ENCODE measurements at places on chromosomes 1 and 21.
A peak's percentile ranks its signal among the peaks of the same experiment; 100 is the strongest.

DNA sequence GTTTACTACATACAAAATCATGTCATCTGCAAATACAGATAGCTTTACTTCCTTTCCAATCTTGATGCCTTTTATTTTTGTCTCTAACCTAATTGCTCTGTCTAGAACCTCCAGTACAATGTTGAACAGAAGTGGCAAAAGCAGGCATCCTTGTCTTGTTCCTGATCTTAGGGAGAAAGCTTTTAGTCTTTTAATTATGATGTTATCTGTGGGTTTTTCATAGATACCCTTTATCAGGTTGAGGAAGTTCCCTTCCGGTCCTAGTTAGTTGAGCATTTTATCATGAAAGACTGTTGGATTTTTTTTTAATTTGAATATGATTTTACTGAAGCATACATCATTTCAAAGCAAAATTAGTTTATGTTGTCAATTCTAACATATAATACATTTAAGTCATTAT is 45.7 kb upstream of the DISC1 start:
- DNase-seq: no peak

GRCh38 chr1:162709870-162710269 is 77.6 kb downstream of the DDR2 start:
- no peak for DNase-seq

- no peak for DNase-seq
These were observed 48.6 kb upstream of the GPR52 start for GRCh38 chr1:174399211-174399610.

DNA sequence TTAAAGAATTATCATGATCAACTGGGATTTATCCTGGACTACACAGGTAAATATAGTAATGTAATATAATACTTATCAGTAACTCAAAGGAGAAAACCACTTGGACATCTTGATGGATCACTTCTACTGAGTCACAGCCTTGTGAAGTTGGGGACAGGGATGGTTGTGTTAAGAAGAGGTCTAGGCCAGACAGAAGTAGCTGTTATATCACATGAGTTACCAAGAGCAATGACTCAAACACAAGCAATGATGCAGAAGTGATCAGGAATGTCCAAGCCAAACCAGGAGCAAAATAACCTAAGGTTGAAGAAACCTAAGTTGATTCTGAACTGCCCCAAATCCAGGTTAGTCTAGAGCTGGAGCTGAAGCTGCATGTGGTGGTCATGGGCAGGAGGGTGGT is 424.5 kb upstream of the DAB1 start:
- no peak for DNase-seq

DNA sequence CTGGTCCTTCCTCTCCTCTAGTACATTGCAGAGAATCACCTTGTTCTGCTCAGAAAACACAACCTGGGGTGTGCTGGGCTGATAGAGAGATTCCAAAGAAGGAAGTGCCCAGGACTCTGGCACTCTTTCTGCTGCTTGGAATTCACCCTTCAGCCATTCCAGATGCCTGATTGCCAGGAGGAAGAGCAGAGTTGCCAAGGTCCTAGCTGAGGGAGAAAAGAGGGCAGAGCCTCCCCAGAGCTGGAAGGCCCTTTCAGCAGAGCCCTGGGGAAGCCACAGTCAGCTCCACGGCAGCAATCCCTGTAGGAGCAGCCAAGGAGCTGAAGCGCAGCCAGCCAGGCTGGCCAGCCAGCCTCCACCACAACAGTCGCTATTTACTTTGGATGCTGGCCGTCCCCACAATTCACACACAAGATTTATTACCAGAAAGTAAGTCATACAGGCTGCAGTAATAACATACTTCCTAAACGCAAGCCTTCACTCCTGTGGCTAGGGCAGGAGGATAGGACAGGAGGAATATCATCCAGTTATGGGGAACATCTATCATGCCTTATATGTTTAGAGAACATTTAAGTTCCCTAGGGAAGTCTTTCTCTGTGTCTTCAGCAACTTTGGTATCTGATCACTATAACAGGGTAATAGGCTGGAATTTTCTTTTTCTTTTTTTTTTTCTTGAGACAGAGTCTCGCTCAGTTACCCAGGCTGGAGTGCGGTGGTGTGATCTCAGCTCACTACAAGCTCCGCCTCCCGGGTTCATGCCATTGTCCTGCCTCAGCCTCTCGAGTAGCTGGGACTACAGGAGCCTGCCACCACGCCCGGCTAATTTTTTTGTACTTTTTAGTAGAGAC is 36.6 kb upstream of the SLC44A3 start:
- no peak for DNase-seq

DNA sequence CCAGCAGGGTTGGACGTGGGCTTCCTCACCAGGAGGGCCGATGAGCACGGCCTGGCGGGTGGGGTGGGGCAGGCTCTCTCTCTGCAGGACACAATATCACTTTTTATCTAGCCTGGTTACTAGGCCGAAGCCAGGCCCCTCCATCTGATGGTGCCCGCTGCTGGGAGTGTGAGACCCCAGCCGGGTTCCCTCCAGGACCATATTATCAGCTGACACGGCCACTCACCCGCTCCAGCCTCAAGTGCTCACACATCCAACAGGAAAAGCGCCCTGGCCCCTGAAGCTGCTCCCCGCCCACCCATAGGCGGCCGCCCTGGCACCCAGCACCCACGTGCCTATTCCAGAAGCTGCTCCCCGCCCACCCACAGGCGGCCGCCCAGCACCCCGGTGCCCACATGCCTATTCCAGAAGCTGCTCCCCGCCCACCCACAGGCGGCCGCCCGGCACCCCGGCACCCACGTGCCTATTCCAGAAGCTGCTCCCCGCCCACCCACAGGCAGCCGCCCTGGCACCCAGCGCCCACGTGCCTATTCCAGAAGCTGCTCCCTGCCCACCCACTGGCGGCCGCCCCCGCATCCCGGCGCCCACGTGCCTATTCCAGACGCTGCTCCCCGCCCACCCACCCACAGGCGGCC is 5.0 kb downstream of the SLC19A1 start:
- DNase-seq: no peak

- DNase-seq: no peak
These were observed 59.6 kb downstream of the CC2D1B start for GRCh38 chr1:52306227-52307006.

DNA sequence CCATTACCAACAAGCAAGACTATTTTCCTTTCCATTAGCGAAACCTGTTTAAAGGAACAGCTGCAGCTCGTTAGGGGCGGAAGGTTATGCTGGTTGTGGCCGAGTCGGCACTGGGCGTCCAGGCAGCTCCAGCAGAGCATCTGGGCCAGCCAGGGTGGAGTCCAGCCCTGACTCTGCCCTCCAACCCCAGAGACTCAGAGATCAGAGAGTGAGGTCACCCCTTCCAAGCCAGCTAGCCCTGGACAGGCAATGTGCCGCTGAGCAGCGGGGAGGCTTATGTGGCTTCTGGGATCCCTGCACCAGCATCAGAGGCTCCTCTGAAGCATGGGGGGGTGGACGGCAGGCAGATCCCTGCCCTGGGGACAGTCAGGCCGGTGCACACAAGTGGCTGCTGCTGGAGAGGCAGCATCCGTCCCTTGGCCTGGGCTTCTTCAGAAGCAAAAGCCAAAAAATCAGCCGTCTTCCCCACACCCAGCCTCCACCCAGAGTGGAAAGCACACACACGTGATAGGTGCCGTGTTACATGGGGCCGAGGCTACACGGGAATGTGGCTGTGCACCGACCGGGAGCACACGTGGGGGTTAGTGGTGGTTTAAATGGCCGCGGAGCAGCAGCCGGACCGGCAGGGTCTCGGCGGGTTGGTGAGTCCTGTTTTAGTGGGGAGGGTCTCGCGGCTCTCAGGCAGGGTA is 30.1 kb downstream of the SLC66A1 start:
- DNase-seq: no peak

DNA sequence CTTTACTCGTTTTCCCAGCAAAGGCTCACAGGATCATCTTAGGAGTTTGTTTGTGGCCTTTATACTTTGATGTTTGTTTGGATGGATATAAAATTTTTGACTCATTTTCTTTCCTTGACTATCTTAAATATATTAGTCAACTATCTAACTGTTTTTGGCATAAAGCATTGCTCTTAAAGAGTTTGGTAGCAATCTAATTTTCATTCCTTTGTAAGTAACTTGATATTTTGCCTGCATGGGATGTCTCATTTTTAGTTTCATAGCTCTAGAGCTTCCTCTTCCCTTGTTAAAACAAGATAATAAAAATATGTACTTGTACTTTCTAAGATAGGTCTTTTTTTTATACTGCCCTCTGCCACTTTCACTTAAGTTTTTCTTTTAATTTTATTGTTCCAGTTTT is 161.9 kb downstream of the MAGI3 start:
- DNase-seq: no peak

DNA sequence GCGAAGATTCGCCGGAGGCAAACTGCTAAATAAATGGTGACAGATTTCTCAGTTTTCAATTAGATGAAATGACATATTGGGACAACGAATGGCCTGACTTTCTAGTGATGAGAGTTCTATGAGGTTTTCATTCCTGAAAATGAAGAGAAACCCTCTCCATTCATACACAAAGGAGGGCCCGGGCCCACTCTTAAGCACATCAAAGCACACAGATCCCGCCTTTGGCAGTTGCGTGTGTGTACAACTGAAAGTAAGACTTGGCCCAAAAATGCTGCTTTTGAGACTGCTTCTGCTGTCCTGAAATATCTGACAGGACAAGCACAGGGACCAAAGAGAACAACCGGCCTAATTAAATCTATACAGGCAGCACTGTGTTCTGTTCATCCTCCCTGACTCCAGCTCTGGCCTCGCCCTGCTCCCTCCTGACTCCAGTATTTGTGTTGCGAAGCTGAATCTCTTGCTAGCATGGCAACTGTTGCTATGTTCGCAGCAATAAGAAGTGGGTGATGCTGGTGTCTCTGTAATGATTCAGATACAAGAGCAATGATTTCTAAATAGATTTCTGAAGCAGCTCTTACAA is 7.4 kb downstream of the LRRC53 start:
- DNase-seq: no peak

- no peak for DNase-seq
These were observed 14.7 kb upstream of the SLC19A1 start for GRCh38 chr21:45556645-45557615.

DNA sequence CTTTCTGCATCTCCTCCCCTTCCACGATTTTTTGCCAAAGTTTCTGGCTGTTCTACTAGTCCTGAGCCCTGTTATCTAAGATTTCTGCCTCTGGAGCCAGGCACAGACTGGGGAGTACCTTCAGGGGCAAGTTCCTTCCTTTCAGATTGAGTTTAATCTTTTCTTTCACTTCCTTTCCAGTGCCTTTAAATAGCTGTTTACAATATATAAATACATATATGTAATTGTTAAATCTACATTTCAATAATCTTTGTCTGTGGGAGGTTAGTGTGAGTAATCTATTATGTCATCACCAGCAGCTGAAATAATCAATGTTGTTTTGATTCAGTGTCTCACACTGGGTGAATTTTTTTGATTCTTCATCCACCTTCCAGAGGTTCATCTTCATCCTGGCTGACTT is 31.8 kb downstream of the DIPK1A start:
- DNase-seq: no peak

DNA sequence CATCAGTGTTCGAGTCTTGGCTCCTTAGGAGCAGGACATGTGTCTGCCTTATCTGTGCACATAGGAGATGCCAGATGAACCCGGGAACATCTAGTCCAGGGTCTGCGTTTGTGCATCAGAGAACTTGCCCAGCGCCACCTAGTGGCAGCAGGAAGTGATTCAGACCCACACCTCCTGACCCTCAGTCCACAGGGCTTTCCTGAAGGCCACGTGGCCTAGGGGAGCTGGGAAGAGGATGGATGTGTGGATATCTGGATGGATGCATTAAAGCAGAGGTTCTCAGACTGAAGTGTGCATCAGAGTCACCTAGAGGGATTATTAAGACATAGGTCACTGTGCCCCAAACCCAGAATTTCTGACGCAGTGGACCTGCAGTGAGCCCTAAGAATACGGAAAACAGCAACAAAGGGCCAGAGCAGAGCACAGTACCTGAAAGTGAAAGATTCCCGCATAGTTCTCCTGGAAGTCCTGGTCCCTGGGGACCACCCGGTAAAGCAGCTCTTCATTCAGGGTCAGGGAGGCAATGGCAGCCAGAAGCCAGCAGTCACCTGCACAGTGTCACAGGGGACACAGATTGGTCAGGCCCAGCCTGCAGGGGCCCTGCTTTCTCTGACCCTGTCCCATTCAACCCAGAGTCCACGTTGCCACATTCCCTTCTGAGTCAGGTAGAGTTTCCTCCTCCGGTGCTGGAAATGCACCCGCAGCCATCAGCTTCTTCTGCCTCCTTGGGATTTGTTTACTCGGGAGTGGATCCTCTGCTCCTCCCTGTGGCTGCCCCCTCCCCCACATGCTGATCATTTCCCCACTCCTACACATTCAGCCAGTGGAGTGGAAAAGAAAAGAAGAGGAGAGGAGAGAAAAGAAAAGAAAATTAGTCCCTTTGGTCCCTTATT is 37.0 kb downstream of the CAPN8 start:
- DNase-seq: no peak

DNA sequence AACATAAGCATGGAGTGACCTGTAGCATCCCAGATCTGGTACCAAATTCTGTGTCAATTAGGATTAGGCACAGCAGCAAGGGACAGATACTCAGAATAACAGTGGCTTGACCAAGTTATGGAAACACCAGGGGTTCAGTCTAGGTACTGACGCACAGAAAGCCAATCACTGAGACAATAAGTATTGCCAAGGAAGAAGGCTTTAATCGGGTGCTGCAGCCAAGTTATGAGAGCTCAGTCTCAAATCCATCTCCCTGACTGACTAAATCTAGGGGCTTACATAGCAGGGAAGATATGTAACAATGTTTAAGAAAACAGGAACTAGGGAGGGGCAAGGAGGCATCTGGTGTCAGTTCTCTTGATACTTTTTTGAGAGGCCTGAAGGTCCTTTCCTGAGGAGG is 39.6 kb upstream of the CTBS start:
- DNase-seq: no peak

DNA sequence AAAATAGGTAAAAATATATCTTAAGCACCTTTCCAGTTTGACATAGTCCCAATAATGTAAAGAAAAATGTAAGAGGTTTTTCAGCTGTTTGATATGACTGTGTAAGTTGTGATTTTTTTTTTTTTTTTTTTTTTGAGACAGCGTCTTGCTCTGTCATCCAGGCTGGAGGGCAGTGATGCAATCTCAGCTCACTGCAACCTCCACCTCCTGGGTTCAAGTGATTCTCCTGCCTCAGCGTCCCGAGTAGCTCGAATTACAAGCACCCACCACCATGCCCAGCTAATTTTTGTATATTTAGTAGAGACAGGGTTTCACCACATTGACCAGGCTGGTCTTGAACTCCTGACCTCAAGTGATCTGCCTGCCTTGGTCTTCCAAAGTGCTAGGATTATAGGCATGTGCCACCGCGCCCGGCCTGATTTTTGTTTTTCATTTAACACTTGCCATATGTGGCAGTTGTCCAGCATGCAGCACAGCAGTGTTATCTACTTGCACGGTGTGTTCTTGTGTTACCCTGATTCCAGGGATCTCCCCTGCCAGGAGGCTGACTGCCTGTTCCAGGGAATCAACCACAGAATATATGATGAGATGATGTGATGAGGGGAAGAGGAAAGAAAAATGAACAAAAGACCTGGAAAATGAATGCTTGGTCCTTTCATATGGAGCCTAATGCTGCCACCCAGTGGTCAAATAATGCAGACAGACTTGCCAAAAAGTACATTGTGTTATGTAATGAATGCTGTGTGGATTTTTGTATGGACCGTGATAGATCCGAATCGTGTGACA is 79.0 kb downstream of the RAVER2 start:
- peak; percentile 10 for DNase-seq

- no peak for DNase-seq
These were observed 207.2 kb downstream of the TOMM20 start for GRCh38 chr1:234921266-234922062.
